ENCODE measurements at places on chromosomes 3 and 15.

GRCh38 chr3:194640829-194641228 is 7.6 kb upstream of the TMEM44 start:
- peak; percentile 50 for DNase-seq

DNA sequence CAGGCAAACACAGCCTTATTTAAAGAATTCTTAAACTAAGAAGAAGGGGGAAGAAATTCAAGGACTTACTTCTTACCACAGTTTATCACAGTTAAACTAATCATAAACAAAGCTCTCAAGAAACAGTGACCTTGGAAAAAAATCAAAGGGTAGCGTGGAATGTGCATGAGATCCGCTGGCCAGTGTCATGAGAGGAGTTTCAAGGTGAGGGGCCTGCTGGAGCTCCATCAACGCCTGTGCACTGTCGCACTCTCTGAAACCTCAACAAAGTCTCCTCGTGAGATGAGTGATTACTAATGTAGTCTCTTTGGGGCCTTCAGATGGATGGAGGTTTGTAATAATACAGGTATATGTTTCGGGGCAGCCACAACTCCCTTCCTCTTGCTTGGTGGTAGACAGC is 28.4 kb upstream of the PRICKLE2 start:
- DNase-seq = no peak

DNA sequence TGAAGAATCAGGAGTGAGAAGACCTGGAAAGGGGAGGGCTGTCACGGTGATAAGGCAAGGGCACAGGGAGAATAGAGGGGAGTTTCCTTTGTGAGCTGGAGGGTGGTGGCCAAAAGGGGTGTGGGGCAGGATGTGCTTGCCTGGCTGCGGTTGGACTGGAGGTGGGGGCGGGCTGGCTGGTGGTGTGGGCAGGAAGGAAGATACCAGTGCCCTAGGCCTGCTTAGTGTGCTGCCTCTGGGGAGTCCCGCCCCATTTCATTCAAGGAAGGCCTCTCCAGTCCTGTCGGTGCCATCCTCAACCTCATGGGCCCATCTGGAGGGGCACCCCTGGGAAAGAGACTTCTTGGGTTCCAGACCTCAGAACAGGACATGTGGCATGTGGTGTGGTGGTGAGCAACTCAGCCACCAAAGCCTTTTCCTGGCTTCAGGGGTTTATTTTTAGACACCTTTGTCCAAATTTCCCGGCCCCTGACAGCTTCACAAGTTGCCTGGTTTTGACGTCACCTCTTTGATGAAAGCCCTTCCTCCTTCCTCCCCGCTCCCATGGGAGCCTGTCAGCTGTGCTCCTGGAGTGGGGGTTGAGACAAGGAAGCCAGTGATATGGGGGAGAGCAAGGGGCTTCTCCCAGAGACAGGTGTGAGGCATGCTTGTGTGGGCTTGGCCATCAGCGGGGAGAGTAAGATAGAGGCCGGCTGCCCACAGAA is 15.6 kb downstream of the TEX264 start:
- no peak for DNase-seq

DNA sequence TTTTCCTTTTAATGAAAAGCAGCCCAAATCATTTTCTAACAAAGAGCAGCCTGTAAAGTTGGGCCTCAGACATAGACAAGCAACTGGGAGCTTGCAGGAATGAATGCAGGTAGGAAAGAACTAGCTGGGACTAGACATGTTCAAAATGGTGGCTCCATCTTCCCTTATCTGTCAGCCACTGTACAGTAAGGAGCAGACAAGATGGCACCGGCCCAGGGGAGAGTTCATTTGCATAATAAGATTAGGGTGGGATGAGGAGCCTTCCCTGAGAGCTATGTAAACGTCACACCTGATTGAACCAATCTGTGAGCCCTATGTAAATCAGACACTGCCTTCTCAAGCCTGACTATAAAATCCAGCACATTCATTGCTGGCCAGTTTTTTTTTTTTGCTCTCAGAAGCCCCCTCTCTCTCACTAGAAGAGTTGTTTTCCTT is 59.7 kb upstream of the GK5 start:
- no peak for DNase-seq

GRCh38 chr3:141519587-141519986 is 32.8 kb downstream of the RASA2 start:
- no peak for DNase-seq

- no peak for DNase-seq
These were observed 174.7 kb downstream of the IGF1R start for GRCh38 chr15:98823012-98823458.

GRCh38 chr15:74264081-74264501 is 28.0 kb downstream of the CCDC33 start:
- DNase-seq = no peak

GRCh38 chr3:52226229-52226817 is 878 bp upstream of the TLR9 start:
- no peak for DNase-seq

DNA sequence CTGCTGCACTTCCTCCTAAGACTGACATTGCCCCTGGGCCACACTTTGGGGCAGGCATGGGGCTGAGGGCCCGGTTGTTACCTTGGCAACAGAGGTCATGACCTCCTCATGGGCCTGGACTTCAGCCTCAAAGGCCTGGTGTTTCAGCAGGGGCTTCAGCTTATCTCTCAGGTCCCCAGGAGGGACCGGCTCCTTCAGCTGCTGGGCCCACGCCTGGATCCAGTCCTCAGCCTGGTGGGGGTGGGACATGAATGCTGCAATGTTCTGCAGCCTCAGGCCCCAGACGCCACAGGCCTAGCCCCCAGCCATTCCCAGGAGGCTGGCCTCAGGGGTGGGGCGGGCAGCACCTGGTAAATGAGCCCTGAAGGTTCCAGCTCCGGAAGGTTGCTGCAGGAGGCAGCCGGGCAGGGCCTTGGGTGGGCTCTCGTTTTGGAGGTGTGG is 27.6 kb downstream of the SPTBN5 start:
- no peak for DNase-seq

- DNase-seq = no peak
These were observed 190.2 kb downstream of the SLC9A9 start for GRCh38 chr3:143658116-143658515.

DNA sequence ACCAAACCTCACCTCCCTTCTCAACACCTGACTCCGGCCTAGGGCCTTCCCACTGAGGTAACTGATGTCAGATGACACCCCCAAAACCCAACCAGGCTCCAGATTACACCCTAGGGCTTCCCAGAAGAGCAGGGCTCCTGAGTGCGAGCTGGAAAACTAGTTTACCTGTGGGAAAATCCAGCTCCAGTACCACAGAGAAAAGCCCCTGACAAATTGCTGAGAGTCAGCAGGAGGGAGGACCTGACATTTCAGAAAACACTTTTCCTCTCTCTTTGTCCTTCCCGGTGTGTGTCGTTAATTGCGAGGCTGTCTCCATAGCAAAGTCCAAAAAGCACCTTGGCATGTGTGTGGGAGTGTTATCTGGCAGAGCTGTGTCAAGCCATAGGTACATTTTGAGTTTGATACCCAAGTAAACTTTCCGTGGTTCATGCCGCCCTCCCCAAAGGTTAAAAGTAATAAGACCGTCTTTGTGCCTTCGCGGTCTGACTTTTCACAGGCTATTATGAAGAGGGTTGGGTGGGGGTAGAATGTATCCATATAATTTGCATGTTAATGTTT is 79.8 kb upstream of the FNDC3B start:
- DNase-seq = no peak

DNA sequence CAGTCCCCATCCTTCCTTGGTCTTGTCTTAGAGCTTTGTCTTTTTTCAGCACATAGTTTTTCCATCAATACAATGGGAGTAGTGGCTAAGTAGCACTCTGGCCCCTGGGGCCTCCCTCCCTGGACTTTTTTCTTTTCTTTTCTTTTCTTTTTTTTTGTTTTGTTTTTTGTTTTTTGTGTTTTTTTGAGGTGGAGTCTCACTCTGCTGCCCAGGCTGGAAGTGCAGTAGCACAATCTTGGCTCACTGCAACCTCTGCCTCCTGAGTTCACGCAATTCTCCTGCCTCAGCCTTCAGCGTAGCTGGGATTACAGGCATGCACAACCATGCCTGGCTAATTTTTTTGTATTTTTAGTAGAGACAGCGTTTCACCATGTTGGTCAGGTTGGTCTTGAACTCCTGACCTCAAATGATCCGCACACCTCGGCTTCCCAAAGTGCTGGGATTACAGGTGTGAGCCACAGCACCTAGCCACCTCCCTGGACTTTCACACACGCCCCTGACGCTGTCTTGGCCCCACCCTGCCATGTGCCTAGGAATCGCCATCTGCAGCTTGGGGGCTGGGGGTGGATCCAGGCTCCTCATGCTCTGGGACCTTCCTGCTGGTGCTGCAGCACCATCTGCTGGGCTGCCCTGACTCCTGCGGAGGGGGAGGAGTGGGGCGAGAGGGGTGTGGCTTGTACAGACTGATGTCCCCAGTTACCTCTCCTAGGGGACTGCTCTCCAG is 2.8 kb downstream of the C15orf39 start:
- DNase-seq = peak; percentile 90

DNA sequence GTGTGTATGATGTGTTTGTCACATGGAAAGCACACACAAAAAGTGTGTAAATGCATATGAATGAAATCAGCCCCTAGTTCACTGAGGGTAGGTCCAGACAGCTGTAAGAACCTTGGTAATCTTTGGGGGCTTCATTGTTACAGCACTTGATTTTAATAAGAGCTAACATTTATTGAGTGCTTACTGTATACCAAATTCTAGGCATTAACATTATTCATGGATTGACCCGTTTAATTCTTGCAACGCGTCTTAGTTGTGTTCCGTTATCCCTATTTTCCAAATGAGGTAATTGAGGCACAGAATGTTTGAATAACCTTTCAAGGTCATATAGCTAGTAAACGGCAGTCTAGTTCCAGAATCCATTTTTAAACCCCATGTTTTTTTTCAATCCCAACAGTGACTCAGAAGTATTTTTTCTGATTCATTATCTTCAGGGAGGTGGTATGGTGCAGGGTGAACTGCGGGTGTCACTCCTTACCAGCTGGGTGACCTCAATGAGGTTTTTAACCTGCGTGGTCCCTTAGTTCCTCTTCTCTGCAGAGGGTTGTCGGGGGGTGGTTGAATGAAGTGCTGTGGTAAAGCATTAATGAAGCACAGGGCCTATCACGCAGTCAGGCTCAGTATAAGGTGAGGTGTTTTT is 14.2 kb downstream of the RAB8B start:
- DNase-seq = no peak

DNA sequence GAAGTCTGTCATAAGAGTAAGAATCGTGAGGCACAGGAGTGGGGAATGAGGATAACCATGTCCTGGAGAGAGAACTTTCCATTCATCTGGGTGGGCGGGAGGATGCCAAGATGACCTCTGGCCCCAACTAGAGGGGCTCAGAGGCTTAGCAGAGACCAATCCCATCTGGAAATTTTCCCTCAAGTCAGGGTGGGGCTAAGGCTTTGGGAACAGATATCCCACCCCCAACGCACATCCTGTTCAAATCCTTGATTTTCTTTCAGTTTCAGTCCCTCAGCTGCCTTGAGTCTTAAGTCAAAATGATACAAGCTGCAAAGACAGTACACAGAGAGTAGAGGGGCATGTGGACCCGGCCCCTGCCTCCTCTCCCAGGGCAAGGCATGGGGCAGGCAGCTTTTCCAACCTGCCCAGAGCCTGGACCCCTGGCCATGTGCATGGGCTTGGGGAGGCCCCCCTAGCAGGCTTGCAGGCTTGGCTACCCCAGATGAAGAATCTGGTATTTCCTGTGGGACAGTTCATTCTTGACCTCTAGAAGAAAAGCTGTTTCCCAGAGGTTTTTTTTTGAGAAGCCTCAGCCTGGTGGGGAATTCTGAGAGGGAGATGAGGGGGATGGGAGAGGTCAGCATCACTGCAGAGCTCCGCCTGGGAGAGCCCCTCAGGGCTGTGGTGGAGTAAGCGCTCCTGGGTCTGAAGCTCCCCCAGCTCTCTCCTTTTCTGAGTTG is 109.7 kb upstream of the HACD2 start:
- no peak for DNase-seq

- DNase-seq = no peak
These were observed 101.7 kb upstream of the CCDC54 start for GRCh38 chr3:107275511-107275910.

Data from left forelimb (tissue), 1 donor.